H1 (cell line): ENCODE measurements at places on chromosomes 7 and 10.

- DNase-seq = no peak
These were observed 92.0 kb downstream of the ITGA8 start for GRCh38 chr10:15627617-15628196.

DNA sequence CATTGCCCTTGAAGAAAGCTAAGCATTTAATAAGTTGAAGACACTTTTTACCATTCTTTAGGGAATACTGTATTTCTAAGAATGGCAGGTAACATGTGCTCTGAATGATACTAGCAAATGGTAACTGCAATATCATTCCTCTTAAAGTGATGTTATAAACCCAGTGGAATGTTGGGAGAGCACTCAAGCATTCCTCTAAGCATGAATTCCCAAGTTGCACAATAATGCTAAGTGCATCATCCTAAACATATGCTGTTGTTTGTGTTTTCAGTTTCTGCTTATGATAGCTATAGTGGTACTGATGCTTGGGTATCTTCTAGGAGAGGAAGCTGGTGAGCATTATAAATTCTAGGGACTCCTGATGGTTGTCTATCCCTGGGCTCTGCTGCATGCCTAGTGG is 673.9 kb downstream of the PHTF2 start:
- no peak for DNase-seq

- DNase-seq = no peak
These were observed 21.3 kb upstream of the AMZ1 start for GRCh38 chr7:2666588-2667250.

- DNase-seq = no peak
These were observed 20.5 kb downstream of the STRA8 start for GRCh38 chr7:135253851-135254771.

DNA sequence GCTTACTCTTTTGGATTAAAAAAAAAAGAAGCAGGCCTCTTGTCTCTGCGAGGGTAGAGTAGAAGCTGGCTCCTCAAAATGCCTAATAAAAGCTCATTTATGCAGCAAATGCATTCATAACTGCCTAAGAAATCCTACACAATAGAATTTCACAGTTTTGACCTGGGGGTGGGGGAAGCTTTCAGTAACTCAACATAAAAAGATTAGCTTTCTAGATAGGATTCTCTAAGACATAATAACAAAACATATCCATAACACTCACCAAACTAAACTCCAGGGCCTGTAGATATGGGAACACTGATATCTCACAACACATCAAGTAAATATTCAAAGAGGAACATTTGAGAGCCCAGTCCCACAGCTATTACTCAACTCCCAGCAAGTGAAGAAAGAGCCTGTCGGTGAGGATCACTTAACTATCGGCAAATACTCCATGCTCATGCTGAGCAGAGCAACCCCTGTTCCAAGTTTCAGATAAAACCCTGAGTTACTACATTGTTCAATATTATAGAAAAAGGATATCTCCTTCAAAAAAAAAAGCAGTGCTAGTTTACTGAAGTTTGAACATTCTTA is 88.1 kb downstream of the COBL start:
- no peak for DNase-seq

DNA sequence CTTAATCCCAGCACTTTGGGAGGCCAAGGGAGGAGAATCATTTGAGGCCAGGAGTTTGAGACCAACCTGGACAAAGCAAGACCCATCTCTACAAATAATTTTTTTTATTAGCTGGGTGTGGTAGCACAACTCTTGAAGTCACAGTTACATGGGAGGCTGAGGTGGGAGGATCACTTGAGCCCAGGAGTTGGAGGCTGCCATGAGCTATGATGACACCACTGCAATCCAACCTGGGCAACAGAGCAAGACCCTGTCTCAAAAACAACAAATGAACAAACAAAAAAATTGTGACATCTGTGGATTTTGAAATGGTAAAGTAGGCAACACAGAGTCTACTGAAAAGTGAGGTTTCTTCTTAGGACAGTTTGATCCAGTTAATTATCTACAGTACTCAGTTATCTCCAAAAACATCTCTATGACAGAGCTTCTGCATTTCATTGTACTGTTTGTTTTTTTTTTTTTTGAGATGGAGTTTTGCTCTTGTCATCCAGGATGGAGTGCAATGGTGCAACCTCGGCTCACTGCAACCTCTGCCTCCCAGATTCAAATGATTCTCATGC is 3.3 kb upstream of the ANKRD61 start:
- no peak for DNase-seq

GRCh38 chr7:141710301-141710700 is 2.1 kb downstream of the WEE2 start:
- no peak for DNase-seq

GRCh38 chr7:50710441-50711154 is 72.1 kb downstream of the GRB10 start:
- DNase-seq = no peak

DNA sequence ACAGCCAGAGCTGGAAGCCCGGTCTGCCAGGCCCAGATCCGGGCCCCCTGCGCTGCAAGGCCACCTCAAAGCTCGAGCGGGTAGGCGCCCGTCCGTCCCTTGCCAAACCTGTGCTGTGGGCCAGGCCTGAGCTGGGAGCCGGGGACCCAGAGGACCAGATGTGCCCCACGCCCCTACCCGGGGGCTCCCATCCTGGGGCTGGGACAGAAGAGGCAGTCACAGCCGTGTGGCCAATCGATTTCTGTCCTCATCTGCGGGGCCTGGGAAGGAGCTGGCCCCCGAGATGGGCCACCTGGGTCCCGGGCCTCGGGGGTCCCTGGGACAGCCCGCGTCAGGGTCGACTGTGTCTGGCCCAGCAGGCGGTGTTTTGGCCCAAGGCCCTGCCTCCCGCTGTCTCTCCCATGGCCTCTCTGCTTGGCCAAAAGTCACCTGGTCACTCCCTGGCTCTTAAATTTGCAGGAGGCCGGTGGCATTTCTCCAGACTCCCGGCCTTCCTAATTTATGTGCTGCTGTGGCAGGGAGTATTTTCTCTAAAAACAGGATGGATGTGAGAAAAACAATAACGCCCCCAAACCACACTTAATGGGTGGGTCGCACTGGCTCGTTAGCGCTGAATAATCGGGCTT is 63.8 kb downstream of the UNCX start:
- peak; percentile 47 for DNase-seq

- DNase-seq = no peak
These were observed 405.0 kb upstream of the LRRN3 start for GRCh38 chr7:110685899-110686298.

DNA sequence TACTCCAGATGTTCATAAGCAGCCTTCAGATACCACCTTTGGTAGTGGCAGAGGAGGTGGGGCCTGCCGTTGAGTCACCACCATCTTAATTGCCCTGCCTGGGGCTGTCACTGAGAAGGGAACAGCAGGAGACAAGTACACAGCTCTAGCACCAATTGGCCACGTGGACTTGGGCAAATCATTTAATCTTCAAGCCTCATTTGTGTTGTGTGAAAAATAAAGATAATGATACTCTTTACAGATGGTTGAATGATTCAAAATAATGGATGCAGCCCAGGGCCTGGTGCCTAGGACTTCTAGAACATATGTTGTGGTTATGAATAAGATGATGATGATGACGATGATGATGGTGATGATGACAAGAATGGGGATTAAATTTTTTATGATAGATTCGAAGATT is 111.9 kb upstream of the ADAM12 start:
- no peak for DNase-seq

DNA sequence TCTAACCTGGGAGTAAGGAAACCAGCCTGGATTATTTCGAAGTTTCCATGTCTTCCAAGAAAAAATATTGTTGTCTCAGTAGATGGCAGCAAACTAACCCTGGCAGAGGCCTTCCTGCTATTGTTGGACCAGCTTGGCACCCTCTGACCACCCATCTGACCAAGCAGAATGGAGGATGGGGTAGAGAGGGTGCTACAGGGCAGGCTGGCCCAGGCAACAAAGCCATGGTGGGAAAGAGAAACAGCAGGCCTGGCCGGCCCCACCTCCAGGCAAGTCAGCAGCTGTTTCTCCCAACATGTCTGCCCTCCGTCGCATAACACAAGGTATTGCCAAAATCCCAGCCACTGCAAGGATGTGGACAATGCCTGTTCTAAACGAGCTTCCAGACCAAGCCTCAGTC is 95.0 kb downstream of the FAM53B start:
- DNase-seq = no peak

- no peak for DNase-seq
These were observed 292.3 kb downstream of the SORCS1 start for GRCh38 chr10:106872176-106872575.

- no peak for DNase-seq
These were observed 2.8 kb downstream of the FHIP2A start for GRCh38 chr10:114824391-114824790.

GRCh38 chr7:29013082-29013695 is 55.1 kb upstream of the TRIL start:
- DNase-seq = no peak

GRCh38 chr10:131792011-131792651 is 108.7 kb upstream of the PPP2R2D start:
- DNase-seq = no peak

DNA sequence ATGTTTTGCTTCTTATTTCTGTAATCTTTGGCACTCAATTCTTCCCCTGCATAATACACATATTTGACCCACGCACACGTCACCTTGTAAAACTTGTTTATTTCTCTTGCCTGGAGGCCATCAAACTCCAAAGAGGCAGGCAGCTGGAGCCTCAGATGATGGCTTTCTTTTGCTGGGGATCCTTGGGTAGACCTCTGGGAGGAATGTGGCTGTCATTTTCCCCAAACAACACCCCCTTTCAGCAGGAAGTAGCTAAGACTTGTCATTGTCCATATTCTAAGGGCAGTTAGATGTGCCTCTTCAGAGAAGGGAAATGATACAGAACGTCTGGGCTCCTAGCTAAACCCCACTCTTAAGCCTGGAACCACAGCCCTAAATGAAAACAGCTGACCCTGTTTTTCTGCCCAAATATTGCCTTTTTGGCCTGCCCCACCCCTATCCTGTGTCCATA is 111.3 kb downstream of the ITGB8 start:
- DNase-seq = no peak

GRCh38 chr10:66931949-66932343 is 6.1 kb downstream of the LRRTM3 start:
- no peak for DNase-seq

DNA sequence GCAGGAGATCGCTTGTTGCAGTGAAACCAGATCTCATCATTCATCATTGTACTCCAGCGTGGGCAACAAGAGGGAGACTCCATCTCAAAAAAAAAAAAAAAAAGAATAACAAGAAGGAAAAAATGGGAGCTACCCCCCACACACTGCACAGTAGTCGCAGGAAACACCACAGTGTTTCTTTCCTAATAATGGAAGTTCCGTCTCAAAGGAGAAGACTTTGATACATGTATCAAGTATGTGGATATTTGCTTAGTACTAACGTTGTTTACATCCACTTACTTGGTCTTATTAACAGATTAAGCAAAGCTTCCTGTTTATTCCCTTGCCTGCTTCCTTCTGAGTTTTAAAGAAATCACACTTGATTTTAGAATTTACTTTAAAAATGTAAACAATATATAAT is 22.2 kb downstream of the YAE1 start:
- no peak for DNase-seq

- DNase-seq = no peak
These were observed 195.7 kb upstream of the PTN start for GRCh38 chr7:137539111-137539715.

GRCh38 chr7:131370523-131370968 is 42.9 kb downstream of the MKLN1 start:
- DNase-seq = peak; percentile 5

DNA sequence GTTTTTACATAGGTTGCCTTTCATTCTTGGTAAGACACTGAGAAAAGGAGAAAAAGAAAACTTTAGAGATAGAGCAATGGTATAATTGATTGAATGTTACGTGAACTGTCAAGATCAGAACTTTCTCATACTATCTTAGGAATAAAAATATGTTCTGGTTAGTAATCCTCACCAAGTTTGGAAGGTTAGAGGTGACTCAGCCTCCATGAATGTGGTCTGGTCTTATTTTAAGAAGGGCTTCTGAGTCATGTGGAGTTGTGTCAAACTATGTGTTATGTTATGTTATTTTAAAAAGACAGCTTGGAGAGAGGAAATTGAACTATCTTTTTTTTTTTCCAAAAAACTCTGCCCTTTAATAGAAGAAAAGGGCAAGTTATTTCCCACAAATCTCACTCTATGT is 458.6 kb upstream of the KLF6 start:
- DNase-seq = no peak

DNA sequence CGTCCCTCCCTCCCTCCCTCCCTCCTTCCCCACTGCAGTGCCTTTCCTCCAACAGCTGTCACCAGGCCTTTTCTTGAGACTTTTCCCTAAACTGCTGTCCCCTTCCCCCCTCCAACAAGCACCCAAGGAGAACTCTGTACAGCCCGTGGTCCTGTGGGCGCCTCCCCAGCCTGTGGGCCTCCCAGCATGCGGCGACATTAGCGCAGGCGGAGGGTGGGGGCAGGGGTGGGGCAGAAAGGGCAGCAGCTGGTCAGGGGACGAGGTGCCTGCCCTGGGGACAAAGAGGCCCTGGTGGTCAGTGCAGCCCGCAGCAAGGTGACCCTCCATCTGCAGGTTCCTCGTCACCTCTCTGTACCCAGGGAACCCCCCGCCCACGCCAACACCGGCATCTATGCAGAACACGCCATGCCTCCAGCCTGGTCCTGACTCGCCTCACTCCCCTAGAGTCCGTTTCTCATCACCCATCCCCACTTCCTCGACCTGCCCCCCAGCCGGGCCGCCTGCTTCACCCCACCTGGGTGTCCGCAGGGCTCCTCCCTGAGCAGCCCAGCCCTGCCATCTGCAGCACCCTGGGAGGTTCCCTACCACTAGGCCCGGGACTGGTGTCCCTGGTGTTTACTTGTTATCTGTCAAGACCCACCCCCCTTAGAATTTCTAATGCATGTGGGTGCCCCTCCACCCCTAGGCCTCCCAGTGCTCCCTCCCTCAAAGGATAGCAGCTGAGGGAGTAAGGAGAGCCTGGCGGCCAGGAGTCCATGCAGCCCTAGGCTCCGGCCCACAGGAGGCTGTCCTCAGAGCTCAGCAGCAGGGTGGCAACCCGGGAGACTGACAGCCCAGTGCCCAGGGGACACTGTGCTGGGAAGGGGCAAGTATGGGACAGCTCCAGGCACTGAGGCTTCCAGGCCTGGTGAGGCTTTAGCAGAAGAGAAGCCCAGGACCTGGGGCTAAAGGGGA is 147.8 kb downstream of the ARHGAP22 start:
- no peak for DNase-seq

GRCh38 chr10:130041451-130042371 is 68.9 kb downstream of the C10orf143 start:
- DNase-seq = no peak

GRCh38 chr10:7525314-7526016 is 114.6 kb upstream of the SFMBT2 start:
- DNase-seq = no peak

GRCh38 chr7:90192876-90193750 is 18.4 kb upstream of the STEAP2 start:
- no peak for DNase-seq

- no peak for DNase-seq
These were observed 95.1 kb upstream of the FZD1 start for GRCh38 chr7:91168871-91169829.

DNA sequence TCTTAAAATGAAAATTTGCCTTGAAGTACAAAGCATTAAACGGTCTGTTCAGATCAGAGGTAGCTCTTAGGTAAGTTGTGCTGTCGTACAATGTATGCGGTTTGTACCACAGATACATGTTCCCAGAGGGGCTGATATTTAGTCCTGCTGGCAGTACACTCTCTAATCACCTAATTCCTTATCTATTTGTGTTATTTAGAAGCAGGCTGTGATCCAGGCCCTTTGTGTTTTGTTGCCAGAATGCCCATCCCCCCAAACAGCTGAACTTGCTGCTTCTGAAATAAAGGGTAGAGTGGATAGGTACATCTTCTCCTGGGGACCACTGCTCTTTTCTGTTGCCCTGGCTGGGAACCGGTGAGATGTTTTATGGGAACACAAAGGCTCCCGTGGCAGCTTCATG is 84.5 kb downstream of the SND1 start:
- no peak for DNase-seq
